ENCODE measurements at places on chromosomes 2 and 18. TPM values are rescaled to one million over a fixed set of nuclear protein-coding genes. Genes with fewer than 3 reads are reported as not detected.

Gene LIMS4
- total RNA-seq: 3.6 TPM

Gene SERPINB4
- total RNA-seq: not detected

Gene DIS3L2
- 14.7 TPM for total RNA-seq

Gene PROKR1
- not detected for total RNA-seq

Gene SLC4A1AP
- total RNA-seq: 38.7 TPM

Gene DPP4
- total RNA-seq: 163 TPM

Gene FBXO15
- 1.2 TPM for total RNA-seq

Gene C2orf72
- total RNA-seq: 0.17 TPM

Gene SLC4A5
- under 0.01 TPM for total RNA-seq
